ENCODE measurements at places on chromosomes 5 and 9.

- no peak for DNase-seq
These were observed 3.9 kb upstream of the PLPP1 start for GRCh38 chr5:55538661-55539060.

DNA sequence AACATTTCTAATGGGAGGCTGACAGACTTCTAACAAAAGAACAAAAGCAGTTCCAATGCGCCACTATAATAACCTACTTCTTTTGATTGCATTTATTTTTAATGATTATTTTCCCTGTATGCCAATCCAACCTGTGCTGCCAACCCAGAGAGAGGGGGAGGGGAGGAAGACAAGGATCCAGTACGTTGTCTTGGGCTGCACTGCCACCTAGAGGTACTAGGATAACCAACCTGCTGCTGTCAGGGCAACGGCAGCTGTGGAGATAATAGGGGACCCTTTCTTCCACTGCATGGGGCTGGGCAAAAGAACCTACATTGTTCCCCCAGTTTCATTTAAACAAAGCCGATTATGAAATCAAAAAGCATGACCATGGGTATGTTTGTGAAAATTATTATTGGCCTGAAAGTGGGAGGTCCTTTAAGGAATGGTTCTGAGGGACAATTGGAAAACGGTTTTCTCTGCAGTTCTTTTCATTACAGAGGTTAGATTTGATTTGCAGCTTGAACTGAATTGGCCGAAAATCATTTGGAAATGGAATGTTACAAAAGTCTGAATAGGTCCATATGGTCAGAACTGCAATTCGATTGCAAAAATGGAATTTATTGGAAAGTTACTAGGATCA lies 101.3 kb downstream of the RASEF start:
- DNase-seq = peak; percentile 0

DNA sequence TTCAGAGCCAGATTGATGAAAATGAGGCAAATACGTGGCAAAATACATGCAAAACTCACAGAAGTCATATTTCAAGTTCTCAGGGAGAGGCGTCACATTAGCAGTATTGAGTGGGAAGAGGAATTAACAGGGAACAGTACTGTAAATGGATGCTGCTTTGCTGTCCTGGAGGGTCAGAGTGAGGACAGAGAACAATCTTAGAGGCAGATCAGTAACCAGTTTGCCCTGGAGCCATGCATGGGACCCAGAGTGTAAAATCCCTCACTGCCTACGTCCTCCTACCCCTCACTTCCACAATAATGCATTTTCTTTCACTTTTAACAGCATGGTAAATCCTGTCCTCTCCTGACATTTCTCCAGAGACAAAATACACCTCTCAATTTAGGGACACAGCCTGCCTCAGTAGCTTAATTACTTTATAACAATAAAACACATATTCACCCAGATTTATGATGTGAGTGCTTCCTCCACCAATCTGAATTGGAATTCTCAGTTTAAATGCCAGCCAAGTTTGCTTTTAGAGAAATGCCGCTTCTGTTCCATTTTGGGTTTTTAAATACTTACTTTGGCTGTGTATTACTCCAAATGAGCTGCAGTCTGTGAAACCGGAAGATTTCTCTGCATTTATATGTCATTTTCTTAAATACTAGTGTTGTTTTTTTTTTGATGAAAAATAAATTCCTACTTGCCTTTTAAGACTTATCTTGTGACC lies 70.0 kb downstream of the LMNB1 start:
- DNase-seq = no peak

GRCh38 chr9:87793292-87793691 lies 67.4 kb downstream of the CTSL start:
- DNase-seq = no peak

DNA sequence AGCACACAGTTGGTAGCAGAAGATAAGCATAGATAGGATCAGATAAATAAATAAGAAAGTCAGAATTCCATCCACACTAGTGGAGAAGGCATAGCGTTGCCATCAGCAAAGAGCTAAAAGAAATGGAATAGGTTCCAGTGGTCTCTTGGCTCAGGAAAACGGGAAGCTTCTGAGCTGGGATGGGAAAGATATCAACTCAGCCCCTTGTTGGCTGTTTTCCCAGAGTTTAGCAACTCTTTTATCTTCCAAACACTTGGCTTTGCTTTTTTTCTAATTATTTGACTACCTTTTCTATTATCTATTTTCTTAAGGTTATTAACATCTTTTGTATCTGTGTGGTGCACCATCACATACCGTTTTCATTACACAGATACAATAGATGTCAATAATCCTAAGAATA lies 445.7 kb upstream of the TRPC7 start:
- DNase-seq = no peak

- DNase-seq = no peak
These were observed 303.6 kb downstream of the PIK3R1 start for GRCh38 chr5:68519143-68519542.

GRCh38 chr5:164060786-164061355 lies 555.5 kb downstream of the MAT2B start:
- no peak for DNase-seq

- DNase-seq = no peak
These were observed 19.4 kb downstream of the YIPF5 start for GRCh38 chr5:144151026-144151425.

- no peak for DNase-seq
These were observed 1350.1 kb upstream of the ACO1 start for GRCh38 chr9:31034311-31034710.

GRCh38 chr9:121367306-121368137 lies 2.5 kb downstream of the STOM start:
- DNase-seq = no peak

DNA sequence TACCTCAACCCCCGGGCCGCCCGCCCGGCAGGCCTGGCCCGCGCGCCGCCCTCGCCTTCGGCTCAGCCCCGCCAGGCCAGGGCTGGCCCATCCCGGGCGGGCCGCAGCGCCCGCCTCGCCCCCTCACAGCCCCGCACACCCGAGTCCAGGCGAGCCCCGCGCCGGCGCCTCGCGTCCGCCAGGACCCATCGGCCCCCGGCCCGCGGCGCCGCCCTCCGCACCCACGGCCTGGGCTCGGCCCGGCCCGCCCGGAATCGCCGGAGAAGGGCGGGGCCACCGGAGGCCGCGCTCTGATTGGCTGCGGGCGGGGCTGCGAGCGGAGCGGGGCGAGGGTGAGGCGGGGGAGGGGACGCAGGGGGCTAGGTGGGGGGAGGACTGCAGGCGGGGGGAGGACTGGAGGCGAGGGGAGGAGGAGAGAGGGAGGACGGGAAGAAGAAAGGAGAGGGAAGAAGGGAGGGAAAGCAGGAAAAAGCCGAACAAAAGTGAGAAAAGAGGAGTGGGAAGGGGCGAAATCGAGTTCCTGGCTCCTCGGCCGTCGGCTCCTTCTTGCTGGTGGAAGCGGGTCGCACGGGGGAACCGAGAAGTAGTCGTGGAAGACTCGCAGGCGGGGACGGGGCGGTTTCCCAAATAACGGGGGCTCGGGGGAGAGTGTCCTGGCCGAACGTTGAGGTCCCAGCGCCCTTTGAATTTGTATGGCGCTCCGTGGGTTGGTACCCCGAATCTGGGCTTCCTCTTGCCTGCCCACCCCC lies 472 bp upstream of the UBTD2 start:
- DNase-seq = peak; percentile 64

GRCh38 chr9:125183054-125183453 lies 6.5 kb downstream of the PPP6C start:
- no peak for DNase-seq

GRCh38 chr9:88725300-88726019 lies 190.5 kb downstream of the NXNL2 start:
- no peak for DNase-seq

DNA sequence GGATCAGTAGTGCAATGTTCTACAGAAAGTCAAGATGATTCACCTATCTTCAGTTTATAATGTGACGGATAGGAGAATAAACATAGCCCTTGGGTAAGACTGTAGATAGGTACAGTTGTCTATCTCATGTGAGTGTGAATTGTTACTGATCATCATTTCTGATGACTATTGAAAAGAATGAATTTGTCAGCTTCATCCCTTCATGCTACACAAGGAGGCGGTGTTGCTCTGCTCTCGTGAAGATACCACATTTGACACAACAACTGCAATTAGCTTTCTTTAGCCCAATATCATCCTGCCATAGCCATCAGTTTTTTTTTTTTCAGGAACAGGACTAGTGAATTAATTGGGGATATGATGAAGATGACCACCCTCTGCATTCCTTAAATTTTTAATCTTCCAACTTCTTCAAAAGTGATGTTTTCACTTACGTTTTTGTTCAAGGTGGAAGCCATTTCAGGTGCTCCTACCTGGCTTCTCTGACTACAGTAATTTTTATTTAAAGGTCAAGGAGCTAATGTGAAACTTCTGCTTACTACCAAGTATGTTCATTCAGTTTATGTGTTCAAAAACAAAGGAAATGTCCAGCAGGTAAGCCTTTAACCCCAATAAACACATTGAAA lies 152.9 kb upstream of the MOCS2 start:
- DNase-seq = no peak

- DNase-seq = no peak
These were observed 176.5 kb upstream of the CTNND2 start for GRCh38 chr5:12080761-12081160.

- DNase-seq = no peak
These were observed 57.0 kb upstream of the NEURL1B start for GRCh38 chr5:172583931-172584511.

Data from stimulated activated CD8-positive, alpha-beta memory T cell treated with anti-CD3 and anti-CD28 coated beads, Interleukin-12 subunit alpha, Interleukin-12 subunit beta, amount 100 ng/mL, for 1 hour (primary cell).